ENCODE measurements at places on chromosomes 5 and 9.

- DNase-seq, result no peak
These were observed 65.9 kb upstream of the C5orf46 start for GRCh38 chr5:147972076-147972840.

GRCh38 chr5:50969151-50970031, 303.0 kb downstream of the PARP8 start:
- no peak for DNase-seq

DNA sequence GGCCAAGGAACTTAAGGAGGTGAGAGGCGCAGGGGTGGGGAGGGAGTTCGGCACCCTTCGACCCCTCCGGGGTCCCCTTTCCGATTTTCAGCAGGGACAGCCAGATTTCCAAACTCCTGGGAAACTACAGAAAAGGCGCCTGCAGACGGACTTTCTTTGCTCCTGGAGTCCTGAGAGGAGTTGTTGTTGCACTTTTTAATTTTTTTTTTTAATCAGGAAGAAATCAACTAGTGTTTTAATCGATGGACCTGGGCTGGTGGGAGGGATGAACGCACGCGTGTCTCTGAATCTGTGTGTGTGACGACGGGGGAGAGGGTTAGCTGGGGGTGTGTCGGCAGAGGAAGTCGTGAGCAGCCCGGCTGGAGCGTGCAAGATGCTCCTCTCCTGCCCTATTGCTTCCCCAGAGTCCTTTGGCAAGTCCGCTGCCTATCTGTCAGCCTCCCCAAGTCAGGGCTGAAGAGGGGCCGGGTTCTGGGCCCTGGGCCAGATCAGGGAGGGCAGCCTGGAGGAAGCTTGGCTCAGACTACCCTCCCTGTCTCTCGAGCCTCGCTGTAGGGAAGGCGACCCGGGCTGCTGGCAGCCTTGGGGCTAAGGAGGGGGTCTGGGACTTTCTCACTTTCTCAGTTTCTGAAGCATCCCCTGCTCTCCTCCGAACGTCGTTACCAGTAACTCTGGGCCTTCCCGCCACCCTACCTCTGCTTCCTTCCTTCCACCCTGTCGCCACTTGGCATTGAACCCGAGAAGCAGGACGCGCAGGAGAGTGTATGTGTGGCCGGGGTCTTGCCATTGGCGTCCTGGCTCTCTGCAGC, 731 bp downstream of the PRR16 start:
- no peak for DNase-seq

DNA sequence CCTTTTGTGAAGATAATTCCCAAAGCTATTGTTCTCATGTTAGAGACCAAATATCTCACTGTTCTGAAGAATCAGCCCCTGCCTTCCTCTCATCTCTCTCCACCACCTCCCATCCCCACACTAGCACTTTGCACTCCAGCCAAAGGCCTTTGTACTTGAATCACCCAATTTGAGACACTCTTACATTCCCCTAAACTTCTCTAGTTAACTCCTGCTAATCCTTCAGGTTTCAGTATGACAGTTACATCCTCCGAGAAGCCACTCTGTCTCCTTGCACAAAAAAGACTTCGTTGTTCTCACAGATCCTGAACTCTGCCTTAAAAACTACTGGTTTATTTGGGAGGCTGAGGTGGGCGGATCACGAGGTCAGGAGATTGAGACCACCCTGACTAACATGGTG, 227.5 kb downstream of the PIK3R1 start:
- no peak for DNase-seq

- no peak for DNase-seq
These were observed 677.7 kb upstream of the KLF4 start for GRCh38 chr9:108167136-108167900.

GRCh38 chr9:109969011-109969410, 189.0 kb downstream of the PALM2AKAP2 start:
- no peak for DNase-seq

- DNase-seq, result no peak
These were observed 311.2 kb upstream of the SEMA6A start for GRCh38 chr5:116885825-116886224.

- no peak for DNase-seq
These were observed 622.1 kb downstream of the PSAT1 start for GRCh38 chr9:78918976-78919375.

DNA sequence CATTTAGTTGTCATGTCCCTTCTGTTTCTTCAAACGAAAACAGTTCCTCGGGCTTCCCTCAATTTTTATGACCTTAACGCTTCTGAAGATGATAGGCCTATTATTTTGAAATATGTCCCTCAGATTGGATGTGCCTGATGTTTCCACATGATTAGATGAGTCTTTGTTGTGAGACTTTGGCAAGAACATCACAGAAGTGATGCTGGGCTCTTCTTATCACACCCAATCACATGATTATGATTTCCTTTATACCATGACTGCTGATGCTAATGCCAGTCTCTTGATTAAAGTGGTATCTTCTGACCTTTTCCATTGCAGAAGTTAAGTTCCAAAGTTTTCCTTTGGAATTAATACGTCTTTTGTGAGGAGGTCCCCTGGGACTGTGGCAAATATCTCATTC, 175.7 kb downstream of the SAXO1 start:
- DNase-seq, result no peak

DNA sequence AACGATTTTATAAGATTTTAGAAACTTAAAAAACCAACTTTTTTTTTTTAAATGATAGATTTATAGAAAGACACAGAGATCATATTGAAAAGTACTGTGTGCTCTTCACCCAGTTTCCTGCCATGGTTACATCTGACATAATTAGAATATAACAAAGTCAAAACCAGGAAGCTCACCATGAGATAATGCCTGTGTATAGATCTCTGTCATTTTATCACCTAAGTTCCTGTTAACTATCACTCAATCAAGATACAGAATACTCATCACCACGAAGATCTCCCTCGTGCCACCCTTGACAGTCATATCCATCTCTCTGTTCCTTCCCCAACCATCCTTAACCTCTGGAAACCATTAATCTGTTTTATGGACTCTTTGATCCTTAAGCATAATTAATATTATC, 39.1 kb downstream of the POC5 start:
- DNase-seq, result no peak

DNA sequence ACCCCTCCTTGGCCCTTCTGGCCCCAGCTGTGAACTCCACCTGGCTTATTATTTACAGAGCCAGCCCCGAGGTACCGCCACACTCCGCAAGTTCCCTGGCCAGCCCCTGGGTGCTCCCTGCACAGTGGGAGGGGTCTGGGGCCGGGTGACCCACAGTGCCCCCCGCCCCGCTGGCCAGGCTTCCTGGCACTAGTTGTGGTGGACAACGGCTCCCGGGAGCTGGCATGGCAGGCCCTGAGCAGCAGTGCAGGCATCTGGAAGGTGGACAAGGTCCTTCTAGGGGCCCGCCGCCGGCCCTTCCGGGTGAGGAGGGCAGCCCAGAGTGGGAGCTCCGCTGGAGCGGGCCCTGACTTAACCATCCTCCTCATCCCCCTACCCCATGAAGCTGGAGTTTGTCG, 3.9 kb downstream of the MAMDC4 start:
- peak; percentile 19 for DNase-seq

- no peak for DNase-seq
These were observed 97.5 kb upstream of the RPS23 start for GRCh38 chr5:82375488-82376244.

- DNase-seq, result no peak
These were observed 99.0 kb downstream of the ADAMTS2 start for GRCh38 chr5:179246227-179246626.

- DNase-seq, result no peak
These were observed 971 bp downstream of the TMEM267 start for GRCh38 chr5:43482490-43483297.

DNA sequence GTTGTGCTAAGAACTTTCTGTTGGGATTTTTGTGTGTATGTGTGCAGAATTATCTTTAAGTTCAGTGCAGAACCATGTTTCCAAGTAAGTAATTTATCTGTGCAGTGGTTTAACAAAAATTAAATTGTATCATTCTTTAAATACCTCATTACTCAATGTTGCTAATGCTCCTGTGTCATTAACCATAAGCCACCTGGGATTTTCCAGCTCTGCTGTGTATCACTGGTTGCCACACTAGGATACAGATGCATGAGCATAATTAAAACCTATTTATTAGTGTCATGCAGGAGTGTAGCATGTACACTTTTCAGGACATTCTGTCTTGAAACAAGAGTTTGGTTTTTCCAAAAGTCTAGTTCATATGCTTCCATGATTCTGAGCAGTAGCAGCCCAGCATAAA, 120.4 kb upstream of the PTGER4 start:
- no peak for DNase-seq

- DNase-seq, result no peak
These were observed 25.2 kb downstream of the COL5A1 start for GRCh38 chr9:134666831-134667230.

- DNase-seq, result no peak
These were observed 102.2 kb downstream of the MAP1B start for GRCh38 chr5:72209147-72210115.

DNA sequence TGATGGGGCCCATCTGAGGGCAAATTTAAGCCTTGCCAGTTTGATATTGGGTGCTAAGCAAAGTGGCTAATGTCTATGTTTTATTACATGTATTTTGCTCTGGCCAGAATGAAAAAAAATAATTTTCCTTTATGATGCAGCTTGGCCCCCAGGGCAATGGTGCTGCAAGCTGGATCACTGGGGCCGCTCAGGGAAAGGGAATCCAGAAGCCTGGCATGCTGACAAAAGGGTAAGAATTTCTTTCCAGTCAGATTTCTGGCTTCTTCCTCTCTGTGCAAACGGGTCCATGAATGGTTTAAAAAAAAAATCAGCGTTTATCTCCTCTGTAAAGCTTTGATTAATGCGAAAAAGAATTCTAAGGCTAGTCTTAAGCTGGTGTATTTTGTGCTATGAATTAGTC, 138.4 kb downstream of the MAPKAP1 start:
- no peak for DNase-seq

DNA sequence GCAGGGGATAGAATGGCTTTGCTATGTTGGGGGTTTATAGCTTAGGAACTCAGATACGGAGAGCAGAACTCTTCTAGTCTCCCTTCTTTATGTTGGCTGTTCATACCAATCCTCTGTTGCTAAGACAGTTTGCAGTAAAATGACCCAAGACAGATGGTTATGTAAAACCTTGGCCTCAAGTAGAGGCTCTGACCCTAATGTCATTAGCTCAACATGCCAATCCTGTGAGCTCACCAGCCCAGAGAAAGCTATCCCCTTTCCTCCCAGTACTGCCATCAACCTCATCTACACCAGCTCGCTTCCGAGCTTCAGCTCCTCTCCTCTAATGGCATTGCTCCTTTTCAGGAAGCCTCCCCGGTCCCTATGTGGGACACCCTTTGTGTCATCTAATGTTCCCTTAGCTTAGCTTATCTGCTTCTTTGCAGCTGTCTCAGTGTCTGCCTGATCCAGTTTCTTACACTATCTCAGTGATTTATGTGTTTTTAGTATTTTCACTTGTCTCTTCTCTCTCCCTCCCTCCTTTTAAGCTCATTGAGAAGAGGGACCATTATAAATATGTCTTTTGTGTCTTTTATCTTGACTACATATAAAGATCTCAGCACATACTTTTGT, 281.3 kb upstream of the CLINT1 start:
- DNase-seq, result no peak

- DNase-seq, result no peak
These were observed 53.9 kb downstream of the DPYSL3 start for GRCh38 chr5:147455822-147456450.

DNA sequence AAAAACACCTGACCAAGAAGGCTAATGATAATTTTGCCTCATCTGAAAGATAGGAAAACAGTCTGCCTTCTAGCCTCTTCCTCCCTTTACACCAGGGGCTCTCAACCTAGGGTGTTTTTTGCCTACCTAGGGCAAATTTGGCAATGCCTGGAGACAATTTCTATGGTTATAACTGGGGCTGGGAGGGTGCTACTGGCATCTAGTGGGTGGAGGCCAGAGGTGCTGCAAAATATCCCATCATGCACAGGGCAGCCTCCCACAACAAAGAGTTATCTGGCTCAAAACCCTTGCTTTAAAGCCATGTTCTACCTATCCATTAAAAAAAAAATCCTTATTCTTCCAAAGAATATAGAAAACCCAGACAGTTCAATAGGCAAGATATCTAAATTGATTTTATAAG, 45.0 kb upstream of the NR3C1 start:
- no peak for DNase-seq

DNA sequence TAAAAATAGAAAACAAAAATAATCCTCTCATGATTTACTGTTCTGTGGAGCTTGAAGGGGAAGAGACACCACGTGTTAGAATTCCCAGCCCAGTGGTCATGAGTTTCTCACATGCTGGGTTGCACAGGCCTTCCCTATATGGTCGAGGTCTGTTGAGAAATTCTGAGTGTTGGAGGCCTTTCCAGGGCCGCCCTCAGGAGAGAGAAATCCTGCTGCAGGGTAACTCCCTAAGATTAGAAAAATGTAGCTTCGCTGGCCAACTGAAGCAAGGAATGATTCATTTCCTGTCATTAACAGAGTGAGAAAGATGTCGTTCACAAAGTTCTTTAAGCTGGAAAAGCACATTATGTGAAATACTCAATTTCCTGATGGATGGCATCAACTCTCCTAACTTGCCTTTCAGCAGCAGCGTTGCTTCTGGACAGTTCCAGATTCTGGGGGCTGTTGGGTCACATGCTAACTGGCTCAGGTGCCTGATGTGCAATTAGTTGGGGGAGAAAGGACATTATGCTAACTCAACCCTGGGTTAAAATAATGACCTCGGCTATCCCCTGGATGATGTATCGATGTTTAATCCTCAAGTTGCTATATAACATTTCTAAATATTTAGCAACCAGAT, 104.8 kb upstream of the CD180 start:
- no peak for DNase-seq

GRCh38 chr5:15584528-15584927, 84.5 kb downstream of the FBXL7 start:
- no peak for DNase-seq

DNA sequence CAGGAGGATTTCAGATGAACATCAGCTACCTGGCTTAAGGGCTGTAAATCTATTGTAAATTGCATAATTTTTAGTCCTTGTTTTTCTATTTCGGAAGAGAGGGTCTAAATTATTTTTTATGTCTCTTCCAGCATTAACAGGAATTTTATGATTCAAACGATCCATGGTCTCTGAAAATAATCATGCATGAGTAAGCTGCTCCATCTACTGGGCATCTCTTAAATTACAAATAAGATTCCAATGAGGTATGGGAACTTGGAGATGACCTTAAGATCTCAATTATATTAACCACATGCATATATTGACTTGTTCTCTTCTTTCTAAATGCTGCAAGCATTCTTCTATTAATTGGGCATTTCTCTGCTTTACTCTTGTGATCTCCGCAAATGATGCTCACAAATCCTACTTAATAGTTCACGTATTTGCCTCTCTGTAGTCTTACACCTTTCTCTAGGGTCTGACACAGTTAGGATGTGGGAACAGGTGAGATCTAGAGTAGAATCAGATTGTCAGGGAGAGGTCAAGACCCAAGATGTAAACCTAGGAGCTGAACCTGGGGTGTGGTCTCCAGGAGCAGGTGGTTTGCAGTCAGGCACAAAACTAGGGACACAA, 86.9 kb downstream of the NUDT12 start:
- no peak for DNase-seq

DNA sequence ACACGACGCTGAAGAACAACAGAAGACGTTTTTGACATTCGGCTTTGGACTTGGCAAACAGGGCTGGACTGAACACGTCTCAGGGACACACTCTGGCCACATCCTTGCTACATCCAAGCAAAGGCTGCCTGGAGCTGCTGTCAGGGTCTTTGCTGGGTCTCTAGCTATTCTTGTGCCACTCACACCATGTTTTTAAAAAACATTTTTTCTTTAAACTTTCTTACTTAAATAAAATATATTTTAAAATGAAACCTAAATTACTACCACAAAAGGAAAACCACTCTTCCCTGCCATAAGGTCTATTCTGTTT, 128.3 kb upstream of the PHYKPL start:
- DNase-seq, result no peak

Measured in mesothelial cell of epicardium (in vitro differentiated cells).